Daoy (cell line): ENCODE measurements at places on chromosomes 13 and 19. TPM values are rescaled to one million over a fixed set of nuclear protein-coding genes. Genes with fewer than 3 reads are reported as not detected.

- no peak for DNase-seq
These were observed 136.3 kb upstream of the VSTM2B start for GRCh38 chr19:29389495-29389894.

- DNase-seq, result no peak
These were observed 41.6 kb downstream of the GAS6 start for GRCh38 chr13:113822266-113822665.

- no peak for DNase-seq
These were observed 574.4 kb upstream of the KLF12 start for GRCh38 chr13:74708629-74709028.

GRCh38 chr19:32570081-32570785 is 10.8 kb upstream of the PDCD5 start:
- DNase-seq, result peak; percentile 72

- peak; percentile 70 for DNase-seq
These were observed 22.8 kb upstream of the CEBPG start for GRCh38 chr19:33350538-33351309.

GRCh38 chr13:28268800-28269223 is 130.5 kb downstream of the PAN3 start:
- DNase-seq, result no peak

DNA sequence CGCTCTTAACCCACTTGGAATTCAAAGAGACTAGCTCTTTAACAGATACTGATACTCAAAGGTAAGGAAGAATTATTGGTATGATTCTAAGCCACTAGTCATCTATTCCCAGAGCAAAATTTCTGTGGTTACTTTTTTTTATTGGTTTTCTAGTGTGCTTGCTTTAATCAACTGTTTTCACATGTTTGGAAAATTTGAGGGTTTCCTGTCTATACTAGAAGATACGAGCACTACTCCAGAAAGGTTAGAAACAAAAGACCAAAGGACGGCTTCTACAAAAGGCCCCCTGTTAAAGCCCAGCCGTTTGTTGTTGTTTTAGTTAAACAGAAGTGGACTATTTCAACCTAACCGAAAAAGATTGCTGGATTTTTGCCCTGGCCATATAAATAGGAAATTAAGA is 18.5 kb upstream of the LPAR6 start:
- no peak for DNase-seq

DNA sequence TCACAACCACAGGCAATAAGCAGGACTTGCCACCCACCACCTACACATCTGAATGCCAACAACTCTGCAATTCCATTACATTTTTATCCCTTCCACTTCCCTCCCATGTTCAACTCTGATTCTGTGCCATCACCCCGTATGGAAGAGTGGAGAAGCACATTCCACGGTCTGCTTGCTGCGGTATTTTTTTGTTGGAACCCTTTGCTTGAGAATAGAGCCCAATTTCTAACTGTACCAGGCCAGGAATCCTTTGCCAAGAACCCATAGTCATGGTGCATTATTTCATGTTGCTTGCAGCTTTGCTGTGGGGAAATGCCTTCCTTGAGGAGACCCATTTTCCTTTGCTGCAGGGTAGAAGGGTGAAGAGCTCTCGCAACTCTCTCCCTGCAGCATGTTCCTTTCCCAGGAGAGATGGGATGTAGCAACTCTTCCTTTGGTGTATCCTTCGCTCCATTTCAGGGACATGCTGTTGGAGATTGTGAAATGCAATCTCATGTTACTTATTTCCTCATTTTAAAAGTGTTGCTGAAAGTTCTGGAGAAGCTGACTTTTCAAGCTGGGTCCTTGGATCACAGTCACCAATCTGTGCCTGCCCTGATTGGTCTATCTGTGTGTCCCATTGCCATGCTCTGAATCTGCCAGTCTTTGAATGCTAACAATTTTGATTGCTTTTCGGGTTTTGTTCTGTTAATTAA is 69.8 kb upstream of the STARD13 start:
- DNase-seq, result no peak

GRCh38 chr19:47019431-47020041 is at the start of gene NPAS1:
Gene NPAS1, plus strand, starts transcription at chr19:47019837. Its CDS starts 1,211 bp downstream, at chr19:47021048.
- no peak for DNase-seq

- no peak for DNase-seq
These were observed 44.2 kb upstream of the HOMER3 start for GRCh38 chr19:18985257-18985656.

GRCh38 chr19:27966390-27966816 is 1246.5 kb downstream of the UQCRFS1 start:
- no peak for DNase-seq

DNA sequence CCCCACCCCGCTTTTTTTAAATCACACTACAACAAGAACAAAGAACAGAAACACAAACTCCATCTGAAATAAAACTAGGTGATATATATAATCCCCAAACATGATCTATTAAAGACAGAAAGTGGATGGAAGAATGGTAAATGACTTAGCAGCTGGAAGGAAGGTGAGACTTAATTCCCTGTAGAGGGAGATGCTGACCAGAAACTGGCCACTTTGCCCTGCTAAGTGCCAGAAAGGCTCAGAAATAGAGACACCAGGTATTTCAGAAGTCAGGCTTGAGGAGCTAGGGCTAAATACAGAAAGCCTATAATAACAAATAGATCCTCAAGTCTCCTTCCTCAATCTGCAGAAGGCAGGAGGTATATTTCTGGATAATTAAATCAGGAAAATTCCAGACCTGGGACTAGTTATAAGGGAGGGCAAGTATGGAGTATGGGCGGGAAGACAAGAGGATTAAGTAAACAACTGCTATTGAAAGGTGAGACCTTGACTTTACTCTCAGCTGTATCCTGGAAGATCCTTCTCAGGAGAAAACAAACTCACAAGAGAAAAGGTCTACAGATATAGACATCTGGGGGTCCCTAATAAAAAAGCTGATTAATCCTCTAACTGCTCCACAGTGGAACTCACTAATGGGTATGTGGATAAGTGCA is 32.2 kb downstream of the MTRF1 start:
- DNase-seq, result no peak

GRCh38 chr13:83827338-83827737 is 54.9 kb downstream of the SLITRK1 start:
- no peak for DNase-seq

- DNase-seq, result no peak
These were observed 428.5 kb upstream of the NBEA start for GRCh38 chr13:34513526-34513925.

DNA sequence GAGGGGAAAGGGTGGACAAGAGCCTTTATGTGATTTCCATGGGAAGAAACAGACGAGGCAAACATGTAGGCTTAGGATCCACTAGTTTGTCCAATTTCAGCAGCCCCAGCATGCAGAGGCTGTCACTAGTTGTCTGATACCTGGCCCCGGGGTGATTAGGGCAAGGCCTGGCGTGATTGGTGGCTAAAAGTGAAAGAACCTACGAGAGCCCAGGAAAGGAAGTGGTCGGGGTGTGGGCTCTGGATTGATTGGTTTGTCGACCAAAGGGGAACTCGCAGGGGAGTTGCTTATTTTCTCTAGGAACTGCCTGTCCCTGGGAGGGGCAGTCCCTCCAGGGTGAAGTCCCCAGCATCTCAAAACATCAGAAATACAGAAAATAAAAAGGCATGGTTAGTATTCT is 64.2 kb upstream of the UQCRFS1 start:
- DNase-seq, result peak; percentile 81

GRCh38 chr13:28489524-28489931 is 5.4 kb downstream of the FLT1 start:
- DNase-seq, result peak; percentile 32

- no peak for DNase-seq
These were observed 18.0 kb downstream of the VPS36 start for GRCh38 chr13:52432456-52432855.

GRCh38 chr19:23345838-23346237 is 49.4 kb downstream of the ZNF91 start:
- DNase-seq, result no peak

GRCh38 chr19:40923934-40924391 is 41.9 kb upstream of the CYP2A7 start:
- no peak for DNase-seq

GRCh38 chr19:33285441-33285927 is 16.9 kb downstream of the CEBPA start:
- no peak for DNase-seq

GRCh38 chr13:42836930-42837690 is 55.7 kb downstream of the FAM216B start:
- DNase-seq, result no peak

DNA sequence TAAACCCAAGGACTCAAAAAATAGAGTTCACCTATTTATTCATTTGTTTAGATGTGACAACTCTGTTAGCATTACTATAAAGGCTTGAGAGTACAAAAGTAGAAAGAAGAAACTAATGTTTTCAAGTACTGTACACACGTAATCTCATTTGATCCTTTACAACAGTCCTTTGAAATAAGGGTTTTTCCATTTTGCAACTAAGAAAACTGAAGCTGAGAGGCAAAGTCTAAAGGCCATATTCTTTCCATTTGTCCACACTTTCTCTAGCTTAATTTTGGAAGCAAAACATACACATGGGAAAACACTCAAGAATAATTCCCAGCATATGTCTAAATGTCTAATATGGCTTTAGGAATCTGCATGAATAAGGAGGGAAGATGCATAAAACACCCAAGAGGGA is 34.1 kb downstream of the ZAR1L start:
- no peak for DNase-seq

- DNase-seq, result no peak
These were observed 36.9 kb upstream of the TUBGCP3 start for GRCh38 chr13:112624602-112625430.

GRCh38 chr19:57816652-57817051 is 1.9 kb upstream of the ZNF552 start:
- no peak for DNase-seq

- DNase-seq, result no peak
These were observed 37.5 kb downstream of the ARRDC2 start for GRCh38 chr19:18045307-18046050.

DNA sequence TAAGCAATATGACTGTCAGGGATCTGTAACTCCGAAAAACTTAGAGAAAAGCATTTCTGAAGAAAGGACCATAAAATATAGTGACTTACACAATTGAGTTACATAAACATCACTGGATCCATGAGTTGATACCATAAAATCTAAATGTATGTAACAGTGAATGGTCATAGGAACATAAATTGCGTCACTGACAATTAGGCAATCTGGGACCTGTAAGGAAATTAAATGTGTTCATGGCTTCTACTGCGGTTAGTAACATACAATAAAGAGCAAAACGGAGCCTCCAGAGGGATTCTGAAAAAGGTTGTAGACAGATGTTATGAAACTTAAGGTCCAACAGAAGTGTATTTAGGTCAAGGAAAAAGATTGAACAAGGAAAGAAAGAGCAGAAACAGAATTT is 27.1 kb downstream of the POU4F1 start:
- no peak for DNase-seq

DNA sequence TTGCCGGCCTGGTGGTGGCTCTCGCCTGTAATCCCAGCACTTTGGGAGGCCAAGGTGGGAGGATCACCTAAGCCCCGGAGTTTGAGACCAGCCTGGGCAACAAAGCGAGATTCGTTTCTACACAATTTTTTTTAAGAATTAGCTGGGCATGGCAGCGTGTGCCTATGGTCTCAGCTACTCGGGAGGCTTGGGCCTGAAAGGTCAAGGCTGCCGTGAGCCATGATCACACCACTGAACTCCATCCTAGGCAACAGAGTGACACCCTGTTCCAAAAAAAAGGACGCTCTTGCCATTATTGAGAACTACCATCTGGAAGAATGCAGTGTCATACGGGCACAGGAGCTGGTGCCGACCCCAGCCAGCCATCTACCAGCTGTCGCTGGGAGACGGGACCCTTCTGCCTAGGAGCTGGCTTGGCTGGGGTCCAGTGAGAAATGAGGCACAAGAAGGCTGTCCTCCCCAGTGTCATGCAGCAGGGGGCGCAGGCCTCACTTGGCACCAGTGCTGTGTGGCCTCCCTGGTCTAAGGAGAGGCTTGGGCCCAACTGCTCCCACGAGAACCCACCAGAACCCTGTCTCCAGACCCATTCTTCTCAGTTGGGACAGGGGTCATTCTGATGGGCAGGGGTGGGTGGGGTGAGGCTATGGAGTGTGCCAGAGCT is 12.2 kb upstream of the RELB start:
- peak; percentile 79 for DNase-seq

DNA sequence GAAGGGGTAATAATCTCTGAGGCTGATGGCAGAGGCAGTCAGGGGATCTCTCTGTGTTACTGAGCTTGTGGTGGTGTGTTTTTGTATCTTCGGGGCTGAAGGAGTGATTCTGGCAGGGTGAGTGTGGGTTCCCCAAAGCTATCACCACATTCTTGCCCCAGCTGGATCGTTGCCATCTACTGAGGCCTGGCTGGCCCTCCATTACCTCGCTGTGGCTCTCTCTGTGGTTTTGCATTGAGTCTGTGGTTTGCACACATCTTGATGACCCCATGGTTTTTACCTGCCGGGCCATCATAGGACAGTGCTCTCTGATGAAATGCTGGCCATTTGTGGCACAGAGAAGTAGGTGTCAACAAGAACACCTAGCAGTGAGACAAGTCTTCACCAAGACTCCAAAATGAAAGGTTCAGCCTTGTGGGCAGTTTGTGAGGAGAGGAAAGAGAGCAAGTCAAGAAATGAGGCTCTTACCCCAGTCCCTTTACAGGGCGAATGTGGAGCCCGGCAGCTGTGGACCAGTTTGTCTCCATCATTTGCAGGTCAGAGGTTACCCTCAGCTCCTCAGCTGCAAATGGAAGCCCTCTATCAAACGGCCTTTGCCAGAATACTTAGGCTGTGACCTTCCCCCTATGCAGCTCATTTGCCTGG is 69.0 kb upstream of the NPAS1 start:
- DNase-seq, result no peak

GRCh38 chr13:99224021-99224420 is 23.4 kb downstream of the UBAC2 start:
- DNase-seq, result no peak

GRCh38 chr19:2578901-2579677 is 103.2 kb downstream of the GADD45B start:
- peak; percentile 92 for DNase-seq

DNA sequence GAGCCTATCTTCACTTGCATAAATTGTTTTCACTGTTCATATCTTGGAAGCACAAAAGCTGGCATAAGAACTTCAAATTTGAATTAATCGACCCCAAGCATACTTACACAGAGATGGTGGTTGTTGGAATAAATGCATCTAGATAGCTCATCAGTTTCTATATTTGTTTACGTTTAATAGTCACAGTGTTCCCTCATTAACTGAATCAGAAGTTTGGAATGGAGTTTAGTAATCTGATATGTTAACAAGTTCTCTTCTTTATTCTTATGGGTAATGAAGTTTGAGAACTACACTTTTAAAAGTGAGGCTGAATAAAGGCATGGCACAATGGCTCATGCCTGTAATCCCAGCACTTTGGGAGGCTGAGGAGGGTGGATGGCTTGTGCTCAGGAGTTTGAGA is 886.7 kb upstream of the PCDH20 start:
- no peak for DNase-seq

Gene ERICH4
- not detected in 2 replicates for total RNA-seq

Gene ZNF440
- total RNA-seq, result 2.9 and 5.2 TPM in 2 replicates

Gene SLITRK5
- total RNA-seq, result under 0.01 TPM in 1 of 2 replicates, not detected in the other

Gene PODNL1
- not detected in 2 replicates for total RNA-seq

Gene KLC3
- total RNA-seq, result 1.3 and 3.8 TPM in 2 replicates

Gene SAE1
- 289 and 321 TPM in 2 replicates for total RNA-seq

Gene CLC
- total RNA-seq, result not detected in 2 replicates

Gene ZSWIM9
- total RNA-seq, result 0.86 and 3.0 TPM in 2 replicates

Gene ICAM5
- 0.54 and 2.2 TPM in 2 replicates for total RNA-seq

Gene GAPDHS
- total RNA-seq, result not detected in 2 replicates
